ENCODE measurements at places on chromosomes 3 and 15.

DNA sequence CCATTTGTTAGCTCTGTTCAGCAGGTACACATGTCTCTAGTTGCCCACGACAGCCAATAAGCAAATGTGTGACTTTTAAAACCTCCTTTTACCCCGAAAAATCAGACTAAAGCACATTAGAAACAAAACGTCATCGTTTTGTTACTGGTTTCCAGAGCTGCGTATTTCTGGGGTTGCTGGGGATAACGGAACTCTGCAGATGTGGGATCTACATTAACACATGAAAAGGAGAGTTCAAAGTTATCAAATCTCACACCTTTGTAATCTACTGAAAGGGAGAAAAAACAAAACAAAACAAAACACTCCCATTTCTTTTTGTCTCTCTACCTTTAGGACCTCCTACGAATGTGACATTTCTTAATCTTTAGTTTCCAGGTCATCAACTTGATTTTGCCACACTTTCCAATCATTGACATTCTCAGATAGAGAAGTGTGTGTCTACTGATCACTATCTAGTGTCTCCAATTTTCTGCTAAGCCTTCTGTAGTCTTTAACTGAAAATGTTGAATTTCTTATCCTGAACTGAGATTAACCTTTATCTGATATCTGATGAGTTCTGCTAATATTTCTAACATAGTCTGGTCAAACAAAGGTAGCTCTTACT is 93.0 kb upstream of the TSPAN3 start:
- DNase-seq, result no peak

DNA sequence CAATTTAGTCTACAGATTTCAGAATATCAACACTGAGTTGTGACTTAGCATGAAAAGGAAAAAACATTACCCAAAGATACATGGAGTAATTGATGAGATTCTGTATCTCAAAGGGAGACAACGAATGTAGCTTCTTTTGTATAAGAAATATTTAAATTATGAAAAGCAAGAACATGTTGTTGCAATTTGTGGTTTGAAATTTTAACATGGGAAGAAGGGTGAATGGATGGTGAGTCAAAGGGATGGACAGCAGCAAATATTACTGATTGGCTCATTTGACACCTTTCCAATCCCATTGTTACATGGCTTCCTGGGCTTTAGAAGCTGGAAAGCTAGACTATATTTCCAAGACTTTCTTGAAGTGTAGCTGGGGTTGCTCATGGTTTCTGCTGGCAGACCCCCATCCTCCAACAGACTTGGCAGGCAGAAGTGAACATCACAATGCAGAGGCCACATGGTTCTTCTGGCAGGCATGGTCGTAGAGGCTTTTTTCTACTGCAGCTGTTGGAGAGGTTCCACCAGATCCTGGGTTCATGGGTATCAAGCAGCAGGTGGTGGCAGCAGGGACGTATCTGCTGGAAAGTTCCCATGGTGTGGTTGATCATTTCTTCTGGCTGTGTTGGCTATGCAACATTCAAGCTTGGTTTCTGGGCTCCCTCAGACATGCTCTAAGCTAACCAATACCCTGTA is 47.2 kb upstream of the KPNA4 start:
- DNase-seq, result no peak

- no peak for DNase-seq
These were observed 678 bp upstream of the TFG start for GRCh38 chr3:100708644-100708988.

DNA sequence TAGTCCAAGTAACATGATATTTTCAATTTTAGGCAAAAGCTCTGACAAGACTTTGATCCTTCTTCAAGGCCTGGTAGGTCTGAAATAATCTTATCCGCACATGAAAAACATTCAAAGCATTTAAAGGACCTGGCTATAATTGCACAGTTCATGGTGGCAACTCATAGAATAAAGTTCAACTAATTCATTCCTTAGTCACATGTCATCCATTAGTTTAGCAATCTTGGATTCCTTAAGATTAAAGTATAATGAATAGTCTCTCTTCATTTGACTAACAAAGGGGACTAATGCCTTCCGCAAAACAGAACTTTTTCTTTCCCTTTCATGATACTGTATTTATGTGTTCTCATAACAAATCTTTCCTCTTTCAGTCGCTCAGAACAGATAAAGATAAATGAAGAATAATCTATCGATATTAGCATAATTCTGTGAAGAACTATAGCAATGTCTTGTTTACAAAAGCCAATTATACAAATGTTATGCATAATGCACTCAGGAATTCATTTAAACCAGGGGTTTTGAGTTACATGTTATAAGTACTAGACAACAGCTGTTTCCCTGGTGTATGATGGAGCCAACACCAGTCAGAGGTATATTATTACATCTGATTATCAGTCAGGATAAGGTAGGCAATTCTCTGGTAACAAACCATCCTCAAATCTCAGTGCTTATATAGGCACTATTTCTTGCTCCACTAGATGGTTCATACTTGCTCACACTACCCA is 172.5 kb downstream of the POTEB3 start:
- DNase-seq, result no peak

GRCh38 chr3:32443478-32443877 is 51.8 kb downstream of the CMTM7 start:
- DNase-seq, result no peak

DNA sequence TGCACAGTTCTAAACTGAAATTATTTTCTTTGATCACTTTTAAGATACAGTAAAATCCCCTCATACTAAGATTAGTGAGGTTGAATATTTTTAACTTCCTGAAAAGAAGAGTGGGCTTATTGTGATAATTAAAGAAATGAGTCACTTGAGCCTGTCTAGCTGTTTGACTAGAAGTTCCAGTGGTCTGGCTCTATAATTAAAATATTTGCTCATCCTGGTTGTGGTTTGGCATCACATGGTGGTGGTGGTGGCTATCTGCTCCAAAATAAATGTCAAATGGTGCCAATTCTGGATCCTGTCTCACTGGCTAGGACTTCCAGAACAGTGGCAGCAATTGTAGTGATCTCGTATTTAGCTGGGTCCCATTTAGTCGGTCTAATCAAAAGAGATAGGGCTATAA is 8.6 kb upstream of the TEX9 start:
- DNase-seq, result no peak

GRCh38 chr3:23592961-23593931 is 212.5 kb upstream of the UBE2E1 start:
- DNase-seq, result no peak

- no peak for DNase-seq
These were observed 28.8 kb upstream of the TF start for GRCh38 chr3:133717424-133717823.
